H54 (cell line): ENCODE measurements at places on chromosomes 12 and 14.

DNA sequence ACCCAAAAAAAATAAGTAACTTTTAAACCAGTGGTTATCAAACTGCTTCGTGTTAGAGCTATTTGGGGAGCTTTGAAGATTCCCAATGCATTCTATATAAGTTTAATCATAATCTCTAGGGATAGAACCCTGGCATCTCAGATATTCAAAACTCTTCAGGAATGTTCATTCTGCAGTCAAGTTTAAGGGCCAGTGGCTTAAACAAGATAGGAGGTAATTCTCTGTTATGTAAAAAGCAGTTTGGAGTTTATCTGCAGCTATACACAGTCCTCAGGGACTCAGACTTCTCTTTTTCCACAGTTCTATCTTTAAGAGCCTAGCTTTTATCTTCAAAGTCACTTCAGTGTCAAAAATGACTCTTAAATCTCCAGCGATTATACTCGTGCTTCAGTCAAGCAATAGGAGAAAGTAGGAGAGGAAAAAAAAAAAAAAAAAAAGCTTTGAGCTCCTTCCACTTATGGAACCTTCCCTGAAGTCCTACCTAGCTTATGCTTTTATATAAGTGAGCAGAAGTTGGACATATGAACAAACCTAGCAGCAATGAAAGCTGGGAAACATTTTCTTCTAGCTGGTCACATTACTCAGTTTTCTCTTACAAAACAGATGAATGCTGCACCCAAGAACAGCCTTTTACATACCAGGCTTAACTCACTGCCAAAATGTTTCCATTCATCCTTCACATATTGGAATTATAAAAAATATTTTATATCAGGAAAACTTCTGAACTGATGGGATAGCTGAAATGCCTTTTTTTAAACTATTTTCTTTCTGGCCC is 302.8 kb downstream of the FSCB start:
- no peak for DNase-seq

DNA sequence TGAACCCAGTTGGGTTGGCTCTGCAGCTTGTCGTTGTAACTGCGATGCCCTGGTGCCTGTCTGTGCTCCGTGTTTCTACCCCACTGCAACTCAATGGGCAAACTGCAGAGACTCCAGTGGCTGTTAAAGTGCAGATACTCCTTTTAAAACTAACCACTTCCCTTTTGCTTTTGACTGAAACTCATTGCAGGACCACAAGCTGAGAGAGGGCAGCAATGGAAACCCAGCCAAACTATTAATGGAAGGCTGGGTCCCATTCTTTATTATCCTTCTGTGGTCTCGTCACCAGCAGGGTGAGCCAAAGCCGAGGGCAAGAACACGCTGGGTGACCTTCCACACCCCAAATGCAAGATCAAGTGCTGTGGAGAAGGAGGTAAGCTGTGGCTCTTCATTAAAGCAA is 910.4 kb downstream of the VRK1 start:
- no peak for DNase-seq

- DNase-seq, result no peak
Measured at GRCh38 chr12:72380441-72380840, 108.3 kb downstream of the TRHDE start.

DNA sequence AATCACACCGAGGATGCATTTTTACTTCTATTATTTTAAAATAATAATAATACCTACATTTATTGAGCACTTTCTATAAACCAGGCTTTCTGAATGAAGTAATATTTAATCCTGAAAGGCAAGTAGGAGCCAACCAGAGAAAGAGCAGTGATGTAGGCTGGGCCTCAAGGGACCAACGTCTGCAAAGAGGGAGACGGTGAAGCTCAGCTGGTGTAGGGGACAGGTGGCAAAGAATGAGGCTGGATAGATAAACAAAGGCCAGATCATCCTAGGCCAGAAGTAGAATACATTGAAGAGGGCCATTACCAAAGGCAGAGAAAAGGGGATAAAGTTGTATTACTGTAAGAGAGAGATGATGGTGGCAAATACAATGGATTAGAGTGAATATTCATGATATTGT is 810 bp upstream of the TMBIM4 start:
- no peak for DNase-seq

- DNase-seq, result no peak
Measured at GRCh38 chr12:131491155-131491554, 219.7 kb upstream of the SFSWAP start.

DNA sequence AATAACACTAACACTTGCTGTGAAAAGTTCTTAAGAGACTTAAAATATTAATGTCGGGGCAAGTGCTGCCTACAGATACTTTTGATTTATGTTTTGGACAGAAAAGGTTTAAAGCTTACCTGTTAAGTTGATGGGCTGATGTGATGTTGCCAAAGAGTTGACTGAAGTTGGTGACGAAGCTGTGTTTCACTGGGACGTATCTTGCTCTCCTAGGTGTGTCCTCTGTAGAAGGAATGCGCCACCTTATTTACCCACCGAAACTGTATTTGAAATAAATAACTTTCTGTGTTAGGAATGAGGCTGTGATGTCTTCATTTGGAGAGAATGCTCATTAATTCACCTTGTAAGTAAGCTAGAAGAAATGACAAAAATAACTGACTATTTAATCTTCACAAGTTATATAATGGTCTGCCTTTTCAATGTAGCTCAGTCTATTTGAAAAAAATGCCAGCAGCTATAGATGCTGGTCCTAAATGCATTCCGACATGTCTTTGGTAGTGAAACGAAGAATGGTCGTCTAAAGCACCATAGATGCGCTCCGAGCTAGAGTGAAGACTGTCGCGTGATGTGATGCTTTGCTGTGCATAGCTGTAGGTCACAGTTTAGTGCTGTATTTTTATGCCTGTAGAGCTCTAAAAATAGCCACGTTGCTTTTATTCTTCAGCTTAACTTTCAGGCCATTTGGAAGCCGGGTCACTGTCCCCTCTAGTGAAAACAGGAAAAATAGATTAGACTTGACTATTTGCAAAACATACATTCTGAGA is at the start of gene RD3L:
RD3L (minus strand) TSS at position 557 of the 764 bp plus-strand sequence. CDS start 834 bp downstream, outside the sequence.
- DNase-seq, result no peak

DNA sequence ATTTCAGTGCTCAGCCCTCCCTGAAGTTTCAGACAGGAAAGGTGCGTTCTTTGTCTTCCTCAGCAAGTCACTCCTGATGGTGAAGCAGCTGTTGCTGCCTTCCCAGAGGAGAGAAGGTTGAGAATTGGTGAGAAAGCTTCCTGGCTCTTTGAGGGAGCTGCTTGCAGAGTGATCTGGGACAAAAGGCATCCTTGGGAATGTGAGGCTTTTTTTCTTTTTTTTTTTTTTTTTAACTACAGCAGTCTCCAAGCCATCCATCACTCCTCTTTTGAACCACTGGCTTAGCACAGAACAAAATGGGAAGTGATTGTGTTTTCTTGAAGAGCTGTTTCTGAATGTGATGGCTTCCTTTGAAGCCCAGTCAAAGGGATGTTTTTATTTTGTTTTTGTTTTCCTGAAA is 120.4 kb upstream of the LRIG3 start:
- DNase-seq, result no peak

- DNase-seq, result peak; percentile 30
Measured at GRCh38 chr14:42994051-42994736, 1387.5 kb downstream of the LRFN5 start.

DNA sequence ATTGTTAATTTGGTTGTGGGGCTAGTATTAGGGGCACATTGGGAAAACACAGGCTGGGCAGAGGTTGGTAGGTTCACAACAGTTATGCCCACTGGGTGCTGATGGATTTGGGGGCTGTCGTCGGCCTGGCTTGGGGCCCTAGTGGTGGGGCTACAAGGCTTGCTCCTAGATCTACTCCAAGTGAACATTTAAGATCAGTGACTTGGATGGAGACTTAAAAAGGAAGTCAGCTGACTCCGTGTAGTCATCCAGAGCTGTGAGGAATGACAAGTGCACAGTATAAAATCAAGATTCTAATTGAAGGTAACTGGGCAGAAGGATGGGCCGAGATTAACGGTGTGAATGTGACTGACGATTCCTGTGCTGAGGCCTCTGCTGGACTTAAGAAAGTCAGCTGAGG is 12.8 kb upstream of the NR4A1 start:
- DNase-seq, result no peak
